ENCODE measurements at places on chromosomes 6 and 20. TPM values are rescaled to one million over a fixed set of nuclear protein-coding genes. Genes with fewer than 3 reads are reported as not detected.

The LAMA2 gene
- 24.1 TPM for total RNA-seq

GRCh38 chr6:150406948-150407347, 38.1 kb downstream of the IYD start:
- H3K4me1 ChIP-seq = peaks cover 40% of the 10 kb centered on the region
- no peak overlapping the region for H3K4me3 ChIP-seq

- no peak for DNase-seq
- H3K27me3 ChIP-seq = no peaks in the 10 kb centered on the region
- H3K4me3 ChIP-seq = no peak overlapping the region
- H3K27ac ChIP-seq = no peak overlapping the region
- H3K4me1 ChIP-seq = peaks cover 21% of the 10 kb centered on the region
- H3K36me3 ChIP-seq = peaks cover 66% of the 10 kb centered on the region
Observed at GRCh38 chr20:62159839-62160238, 16.3 kb downstream of the SS18L1 start.

DNA sequence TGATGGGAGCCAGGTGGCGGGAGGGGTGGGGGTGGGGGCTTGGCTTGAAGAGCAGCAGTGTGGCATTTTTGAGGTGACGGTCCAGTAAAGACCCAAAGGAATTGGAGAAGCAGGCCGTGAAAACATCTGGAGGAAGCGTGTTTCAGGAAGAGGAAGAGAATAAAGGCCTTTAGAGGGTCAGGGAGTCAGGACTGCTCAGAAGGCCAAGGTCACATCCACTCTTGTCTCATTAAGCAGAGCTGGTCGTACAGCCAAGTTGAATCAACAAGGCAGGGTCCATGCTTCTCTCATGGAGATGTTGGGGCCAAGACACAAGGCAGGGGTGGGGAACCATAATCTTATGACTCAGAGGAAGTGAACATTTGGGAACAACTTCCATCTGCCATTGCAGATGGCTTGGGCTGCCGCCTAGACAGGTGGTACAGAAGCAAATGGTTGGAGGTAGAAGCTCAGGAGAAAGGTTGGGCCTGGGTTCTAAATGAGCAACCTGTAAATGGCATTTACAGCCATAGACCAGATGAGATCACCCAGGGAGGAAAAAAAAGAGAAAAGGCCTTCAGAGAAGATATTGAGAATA, 179.6 kb downstream of the TTLL2 start:
- no peak overlapping the region for H3K4me3 ChIP-seq
- no peaks in the 10 kb centered on the region for H3K4me1 ChIP-seq
- no peak overlapping the region for H3K27ac ChIP-seq
- no peaks in the 10 kb centered on the region for H3K36me3 ChIP-seq

Measured in spleen (tissue), 13 donors.